CD4-positive, alpha-beta T cell treated with Interleukin-6 at 100 ng/mL for 8 hours (primary cell): ENCODE measurements at places on chromosomes 5 and 9.

GRCh38 chr9:14340219-14340873 lies 26.4 kb upstream of the NFIB start:
- no peak for DNase-seq

GRCh38 chr5:131530706-131531331 lies 104.2 kb downstream of the RAPGEF6 start:
- DNase-seq, result no peak

- DNase-seq, result no peak
These were observed 2.0 kb downstream of the EIF4EBP3 start for GRCh38 chr5:140549237-140550144.

GRCh38 chr9:18371621-18372020 lies 102.3 kb upstream of the ADAMTSL1 start:
- no peak for DNase-seq

GRCh38 chr9:77705636-77706035 lies 57.5 kb upstream of the GNA14 start:
- DNase-seq, result no peak
